ENCODE measurements at places on chromosomes 7 and 10.

GRCh38 chr10:52571516-52572182 is 200.9 kb downstream of the MBL2 start:
- DNase-seq: no peak

DNA sequence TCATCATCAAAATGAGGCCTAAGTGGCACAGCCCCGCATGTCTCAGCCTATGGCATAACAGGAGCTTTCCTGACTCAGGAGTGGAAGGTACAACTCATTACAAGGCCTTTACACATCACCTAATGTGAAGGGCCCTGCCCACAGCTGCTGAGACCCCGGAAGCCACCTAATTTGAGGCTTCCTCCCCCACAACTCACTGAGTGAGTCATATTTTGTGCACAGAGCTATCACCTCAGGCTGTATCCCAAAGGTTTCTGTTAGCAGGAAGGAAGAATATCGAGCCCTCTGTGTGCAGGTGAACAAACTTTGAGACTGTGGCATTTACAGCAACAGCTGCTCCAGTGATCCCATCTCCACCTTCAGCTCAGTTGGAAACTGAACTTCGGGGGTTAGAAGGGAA is 20.6 kb downstream of the HTR5A start:
- no peak for DNase-seq

DNA sequence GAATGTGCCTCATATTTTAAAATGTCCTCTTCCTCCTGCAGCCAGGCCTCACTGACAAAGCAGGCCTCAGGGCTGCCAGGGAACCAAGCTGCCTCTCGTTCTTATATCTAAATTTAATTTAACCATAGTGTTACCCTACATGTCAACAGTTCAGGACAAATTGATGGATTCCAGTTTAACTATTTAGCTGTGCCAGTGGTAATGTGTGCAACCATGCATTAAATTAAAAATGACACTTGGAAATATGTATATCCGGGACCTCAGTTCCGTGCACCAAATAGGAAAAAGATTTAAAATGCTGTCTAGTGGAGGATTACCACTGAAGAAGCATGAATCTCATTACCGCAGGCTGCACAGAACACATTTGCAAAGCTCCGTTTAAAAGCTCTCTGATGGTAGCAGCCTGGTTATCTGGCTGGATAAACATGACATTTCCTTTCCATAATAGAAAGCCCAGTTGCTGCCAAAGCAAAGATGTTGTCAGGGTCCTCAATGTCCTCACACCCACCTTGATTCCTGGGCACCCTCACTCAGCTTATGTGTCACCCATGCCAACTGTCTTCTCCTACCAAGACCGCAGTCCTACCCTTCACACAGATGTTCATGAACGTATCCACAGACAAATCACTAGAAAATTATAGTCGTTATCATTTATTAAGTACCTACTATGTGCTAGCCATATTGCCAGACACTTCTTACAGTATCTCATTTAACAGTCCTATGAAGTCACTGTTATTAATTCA is 73.3 kb upstream of the FRMD4A start:
- no peak for DNase-seq

DNA sequence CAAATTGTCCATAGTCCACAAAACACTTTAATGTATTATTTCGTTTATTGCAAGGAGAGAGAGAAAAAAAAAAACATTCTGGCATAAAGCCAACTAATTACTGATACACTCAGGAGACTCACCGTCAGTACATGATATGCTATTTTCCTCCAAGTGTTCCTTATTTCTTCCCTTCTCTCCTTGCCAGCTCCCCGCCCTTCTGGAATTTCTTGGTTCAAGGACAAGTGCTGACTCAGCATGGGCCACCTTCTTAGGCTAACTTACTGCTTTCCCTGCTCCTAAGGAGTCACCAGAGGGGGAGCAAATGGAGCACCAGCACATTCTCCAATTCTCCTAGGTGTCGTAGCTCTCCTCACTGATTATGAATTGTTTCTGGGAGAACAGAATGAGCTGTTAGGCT is 133.8 kb upstream of the HDAC9 start:
- DNase-seq: no peak
